ENCODE measurements at places on chromosomes 2 and 18.

DNA sequence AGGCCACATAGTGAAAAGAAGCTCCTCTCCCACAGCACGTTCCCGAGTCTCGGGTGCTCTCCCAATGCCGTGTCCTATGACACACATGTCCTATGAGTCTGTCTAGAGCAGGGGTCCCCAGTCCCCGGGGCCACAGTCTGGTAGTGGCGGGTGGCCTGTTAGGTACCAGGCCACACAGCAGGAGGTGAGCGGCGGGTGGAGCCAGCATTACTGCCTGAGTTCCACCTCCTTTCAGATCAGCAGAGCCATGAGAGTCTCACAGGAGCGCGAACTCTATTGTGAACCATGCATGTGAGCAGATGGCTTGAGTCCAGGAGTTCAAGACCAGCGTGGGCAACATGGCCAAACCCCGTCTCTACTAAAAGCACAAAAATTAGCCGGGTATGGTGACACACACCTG lies 112.6 kb downstream of the ZBTB7C start:
- DNase-seq, result no peak

DNA sequence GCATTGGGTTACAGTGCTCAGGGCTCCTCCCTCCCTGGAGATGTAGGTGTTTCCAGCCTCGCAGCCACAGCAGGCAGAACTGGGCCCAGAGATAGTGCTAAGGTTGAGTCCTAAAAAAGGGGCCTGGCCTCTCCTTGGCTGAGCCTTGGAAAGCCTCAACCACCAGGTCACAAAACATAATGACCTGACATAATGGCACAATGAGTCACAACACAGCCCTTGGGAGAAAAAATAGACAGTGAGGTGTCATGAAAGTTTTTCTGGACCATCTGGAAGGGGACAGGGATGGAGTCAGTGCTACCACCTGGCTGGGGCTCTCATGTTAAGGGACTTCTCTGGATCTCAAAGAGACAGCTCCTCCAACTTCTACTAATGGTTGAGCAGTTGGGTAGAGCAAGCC lies 92.4 kb upstream of the LCLAT1 start:
- no peak for DNase-seq

GRCh38 chr2:10538224-10538894 lies 90.2 kb upstream of the ODC1 start:
- DNase-seq, result no peak

GRCh38 chr2:60557486-60557864 lies 4.0 kb upstream of the BCL11A start:
- DNase-seq, result no peak

DNA sequence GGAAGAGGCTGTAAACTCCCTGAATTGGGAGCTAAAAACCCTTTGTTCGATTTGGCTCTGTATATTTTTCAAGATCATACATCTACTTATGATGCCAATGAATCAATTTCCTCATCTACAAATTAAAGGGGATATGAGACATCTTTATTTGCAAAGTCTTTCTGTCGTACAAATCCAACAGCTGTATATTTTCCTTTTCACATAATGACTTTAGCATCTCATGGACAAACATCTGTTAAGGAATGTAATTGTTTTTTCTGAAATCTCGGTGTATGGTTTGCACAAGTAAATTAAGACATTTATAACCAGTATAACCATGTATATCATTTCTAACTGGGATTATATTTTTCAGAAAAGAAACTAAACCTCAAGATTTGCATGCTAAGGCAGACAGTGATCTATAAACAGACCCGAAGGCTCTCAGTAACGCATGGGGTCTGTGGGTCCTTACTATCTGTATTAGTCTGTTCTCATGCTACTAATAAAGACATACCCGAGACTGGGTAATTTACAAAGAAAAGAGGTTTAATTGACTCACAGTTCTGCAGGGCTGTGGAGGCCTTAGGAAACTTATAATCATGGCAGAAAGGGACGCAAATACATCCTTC lies 130.8 kb downstream of the SLC8A1 start:
- DNase-seq, result no peak

DNA sequence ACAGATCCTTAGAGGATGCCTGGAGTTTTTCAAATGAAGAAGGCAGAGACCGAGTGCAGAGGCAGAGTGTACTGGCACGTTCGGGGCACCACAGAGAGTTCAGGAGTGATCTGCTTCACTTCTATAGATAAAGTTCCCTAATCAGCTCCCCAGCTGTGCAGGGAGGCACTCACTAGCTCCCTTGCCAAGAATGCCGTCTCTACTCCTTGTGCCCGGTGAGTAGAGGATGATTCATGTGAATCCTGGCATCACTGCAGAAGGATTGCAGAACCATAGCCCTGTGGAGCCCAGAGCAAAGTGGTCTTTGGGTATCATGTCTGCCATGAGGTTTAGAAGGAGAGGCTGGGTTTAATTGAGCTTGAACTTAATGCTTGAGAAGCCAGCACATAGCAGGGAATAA lies 510.1 kb upstream of the RAB6C start:
- no peak for DNase-seq

DNA sequence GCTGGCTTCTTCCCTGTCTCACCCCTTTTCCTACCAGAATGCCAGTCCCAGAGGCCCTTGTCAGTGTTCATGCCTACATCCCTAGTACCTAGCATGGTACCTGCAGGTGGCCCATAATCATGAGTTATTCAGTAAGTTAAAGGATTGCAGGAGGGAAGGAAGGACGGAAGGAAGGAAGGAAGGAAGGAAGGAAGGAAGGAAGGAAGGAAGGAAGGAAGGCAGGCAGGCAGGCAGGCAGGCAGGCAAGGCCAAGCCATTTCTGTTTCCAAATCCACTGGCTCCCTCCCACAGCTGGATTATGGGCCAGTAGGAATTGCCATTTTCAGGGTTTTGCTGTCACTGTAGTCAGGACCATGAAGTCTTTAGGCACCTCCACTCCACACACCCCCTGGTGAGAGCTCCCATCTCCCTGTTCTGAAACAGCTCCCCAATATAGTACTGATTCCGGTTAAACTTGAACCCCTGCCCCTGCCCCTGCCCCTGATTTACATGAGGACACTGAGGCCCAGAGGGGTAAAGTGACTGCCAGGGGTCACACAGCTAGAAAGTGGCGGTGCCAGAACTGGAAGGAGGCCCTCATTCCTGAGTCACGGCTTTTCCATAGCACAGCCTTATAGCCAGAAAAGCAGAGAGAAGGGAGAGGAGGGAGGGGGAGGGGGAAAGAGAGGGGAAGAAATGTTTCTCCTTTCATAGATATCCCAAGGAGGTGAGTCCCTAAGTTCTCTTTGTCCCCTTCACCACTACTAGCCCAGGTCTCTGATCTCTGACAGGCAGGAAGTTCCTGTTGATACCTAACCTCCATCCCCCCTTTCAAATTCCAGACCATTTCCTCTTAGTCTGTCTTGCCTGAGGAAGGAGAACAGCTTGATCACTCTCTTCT lies 12.2 kb upstream of the TNS1 start:
- no peak for DNase-seq

DNA sequence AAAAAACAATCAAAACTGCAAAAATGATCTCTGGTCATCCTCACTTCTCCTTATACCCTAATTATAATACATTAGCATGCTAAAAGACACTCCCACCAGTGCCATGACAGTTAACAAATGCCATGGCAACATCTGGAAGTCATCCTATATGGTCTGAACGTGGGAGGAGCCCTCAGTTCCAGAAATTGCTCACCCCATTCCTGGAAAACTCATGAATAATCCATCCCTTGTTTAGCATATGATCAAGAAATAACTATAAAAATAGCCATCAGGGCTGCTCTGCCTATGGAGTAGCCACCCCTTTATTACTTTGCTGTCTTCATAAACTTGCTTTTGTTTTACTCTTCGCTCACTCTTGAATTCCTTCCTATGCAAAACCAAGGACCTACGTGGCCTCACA lies 5.7 kb upstream of the C2orf80 start:
- no peak for DNase-seq

DNA sequence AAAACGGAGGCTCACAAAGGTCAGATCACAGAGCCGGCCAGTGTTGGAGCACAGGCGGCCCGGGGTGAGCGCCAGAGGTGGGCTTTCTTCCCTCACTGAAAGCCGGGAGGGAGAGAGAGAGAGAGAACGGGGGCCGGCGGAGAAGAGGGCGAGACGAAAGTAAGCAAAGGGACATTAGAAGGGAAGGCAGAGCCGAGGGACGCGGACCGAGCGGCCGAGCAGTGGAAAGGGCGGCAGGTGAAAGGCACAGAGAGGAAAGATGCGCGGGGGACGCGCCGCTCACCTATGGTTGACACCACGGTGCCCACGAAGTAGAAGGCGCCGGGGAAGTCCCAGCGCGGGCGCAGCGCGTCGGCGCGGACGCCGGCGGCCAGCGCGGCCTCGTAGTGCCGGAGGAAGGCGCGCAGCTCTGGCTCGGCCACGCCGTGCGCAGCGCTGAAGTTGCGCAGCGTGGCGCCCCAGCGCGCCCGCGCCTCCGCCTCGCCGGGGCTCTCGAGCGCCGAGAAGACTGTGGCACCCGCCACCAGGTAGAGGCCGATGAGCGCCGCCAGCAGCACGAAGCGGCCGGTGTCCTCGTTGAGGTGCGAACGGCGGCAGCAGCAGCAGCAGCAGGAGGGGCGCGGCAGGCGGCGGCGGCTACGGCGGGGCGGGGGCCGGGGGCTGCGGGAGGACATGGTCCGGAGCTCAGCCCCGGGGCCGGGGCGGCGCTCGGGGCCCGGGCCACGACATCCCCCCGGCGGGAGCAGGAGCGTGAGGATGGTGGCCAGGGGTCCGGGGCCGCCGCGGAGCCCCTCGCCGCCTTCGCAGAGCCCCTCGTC lies 166.9 kb downstream of the MSH2 start:
- DNase-seq, result no peak

DNA sequence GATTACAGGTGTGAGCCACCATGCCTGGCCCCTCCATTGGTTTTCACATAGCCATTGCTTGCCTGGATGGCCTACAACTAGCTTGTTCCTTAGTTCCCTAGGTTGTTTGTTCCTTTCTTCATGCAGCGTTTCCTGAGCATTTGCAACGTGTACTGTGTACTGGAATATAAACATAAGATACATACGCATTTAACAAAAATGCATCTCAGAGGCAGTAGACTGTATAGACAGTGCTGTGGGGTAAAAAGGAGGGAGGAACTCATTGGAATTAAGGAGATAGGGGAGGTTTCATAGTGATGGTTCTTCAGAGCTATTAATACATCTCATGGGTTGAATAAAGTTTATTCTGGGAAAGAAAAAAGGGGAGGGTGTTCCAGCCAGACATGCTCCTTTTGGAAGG lies 260.5 kb upstream of the RASGRP3 start:
- DNase-seq, result no peak

DNA sequence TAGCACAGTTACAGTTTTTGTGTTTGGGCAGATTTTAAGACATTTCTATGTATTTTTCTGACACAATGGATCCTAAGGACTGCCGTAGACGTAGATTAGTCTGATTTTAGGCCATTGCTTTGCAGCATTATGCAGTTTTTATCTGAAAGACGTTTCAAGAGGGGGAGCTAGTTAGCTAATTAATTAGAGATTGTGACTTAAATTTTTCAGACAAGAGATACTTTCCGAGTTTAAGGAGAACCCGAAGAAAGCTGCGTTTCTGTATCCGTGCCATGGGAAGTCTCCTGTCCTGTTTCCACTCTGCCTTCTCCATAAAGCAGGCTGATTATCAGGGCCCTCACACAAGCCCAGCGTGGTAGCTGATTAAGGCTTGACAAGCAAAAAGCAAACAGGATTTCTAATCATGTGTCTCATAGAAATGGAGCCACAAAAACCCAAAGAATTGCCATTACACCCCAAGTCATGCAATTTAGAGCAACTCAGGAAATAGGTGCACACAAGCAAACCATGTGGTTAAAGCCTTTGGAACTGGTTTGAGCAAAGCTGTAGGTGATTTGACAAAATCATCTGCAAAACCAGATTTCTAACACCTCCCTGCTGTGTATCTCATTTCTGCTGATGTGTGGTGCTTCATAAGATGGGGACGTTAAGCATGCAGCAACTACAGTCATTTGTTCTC lies 808.1 kb downstream of the RNF144A start:
- DNase-seq, result peak; percentile 62

- DNase-seq, result no peak
These were observed 51.0 kb upstream of the NXPH2 start for GRCh38 chr2:138831154-138831553.

DNA sequence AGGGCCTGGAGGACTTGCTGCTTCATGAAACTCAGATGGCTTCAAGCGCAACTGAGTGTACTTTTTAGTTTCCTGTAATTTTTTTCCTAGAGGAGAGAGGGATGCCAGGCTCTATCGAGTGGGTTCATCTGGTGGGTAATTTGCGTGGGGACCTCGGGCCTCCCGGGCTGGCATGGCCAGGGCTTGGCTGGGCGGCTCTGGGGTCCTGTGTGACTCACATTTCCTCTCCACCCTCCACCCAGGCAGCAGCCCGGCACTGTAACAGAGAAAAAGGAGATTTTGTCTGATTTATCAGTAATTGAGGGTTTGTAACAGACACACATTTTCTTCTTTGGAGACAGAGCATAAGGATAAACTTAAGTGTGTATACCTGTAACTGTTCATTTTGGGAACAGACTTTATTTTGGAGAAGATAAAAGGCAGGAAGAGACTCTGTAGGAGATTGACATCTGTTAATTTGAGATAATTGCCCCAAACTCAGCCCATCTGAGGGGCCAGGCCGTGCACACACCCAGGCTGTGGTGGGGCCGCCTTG lies 64.3 kb downstream of the NFATC1 start:
- DNase-seq, result no peak

DNA sequence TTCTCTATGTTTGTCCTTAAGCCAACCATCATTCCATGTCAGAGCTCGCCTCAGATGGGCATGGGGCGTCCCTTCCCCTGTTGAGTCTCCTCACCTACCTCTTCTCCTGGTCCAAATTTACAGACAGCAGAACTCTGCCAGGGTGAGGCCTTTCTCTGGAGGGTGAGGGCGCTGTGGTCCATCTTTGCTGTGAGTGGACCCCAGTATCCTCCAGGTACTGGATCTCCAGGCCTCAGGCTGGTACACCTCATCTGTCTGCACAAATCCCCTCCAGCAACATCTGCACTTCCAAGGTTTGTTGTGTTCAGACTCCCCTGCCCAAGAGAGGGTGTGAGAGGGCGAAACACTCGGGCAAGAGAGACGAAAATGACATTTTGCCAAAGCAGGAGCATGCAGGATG lies 63.9 kb upstream of the EDAR start:
- DNase-seq, result no peak

GRCh38 chr2:232235716-232236115 lies 142.8 kb upstream of the ALPP start:
- DNase-seq, result no peak

- peak; percentile 70 for DNase-seq
These were observed 19.8 kb downstream of the HDAC4 start for GRCh38 chr2:239380831-239381708.

GRCh38 chr2:190023860-190024259 lies 38.7 kb downstream of the MSTN start:
- DNase-seq, result peak; percentile 17

GRCh38 chr2:197164141-197164754 lies 146.3 kb downstream of the ANKRD44 start:
- DNase-seq, result no peak

GRCh38 chr2:178193823-178194599 lies at the start of gene OSBPL6:
Gene OSBPL6, plus strand, starts transcription at chr2:178194512. Its CDS starts 111,673 bp downstream, at chr2:178306185.
- peak; percentile 31 for DNase-seq
